ENCODE measurements at places on chromosomes 1 and 21.
A peak's percentile ranks its signal among the peaks of the same experiment; 100 is the strongest.

GRCh38 chr1:51294566-51295184 is 35.7 kb downstream of the TTC39A start:
- DNase-seq: no peak

DNA sequence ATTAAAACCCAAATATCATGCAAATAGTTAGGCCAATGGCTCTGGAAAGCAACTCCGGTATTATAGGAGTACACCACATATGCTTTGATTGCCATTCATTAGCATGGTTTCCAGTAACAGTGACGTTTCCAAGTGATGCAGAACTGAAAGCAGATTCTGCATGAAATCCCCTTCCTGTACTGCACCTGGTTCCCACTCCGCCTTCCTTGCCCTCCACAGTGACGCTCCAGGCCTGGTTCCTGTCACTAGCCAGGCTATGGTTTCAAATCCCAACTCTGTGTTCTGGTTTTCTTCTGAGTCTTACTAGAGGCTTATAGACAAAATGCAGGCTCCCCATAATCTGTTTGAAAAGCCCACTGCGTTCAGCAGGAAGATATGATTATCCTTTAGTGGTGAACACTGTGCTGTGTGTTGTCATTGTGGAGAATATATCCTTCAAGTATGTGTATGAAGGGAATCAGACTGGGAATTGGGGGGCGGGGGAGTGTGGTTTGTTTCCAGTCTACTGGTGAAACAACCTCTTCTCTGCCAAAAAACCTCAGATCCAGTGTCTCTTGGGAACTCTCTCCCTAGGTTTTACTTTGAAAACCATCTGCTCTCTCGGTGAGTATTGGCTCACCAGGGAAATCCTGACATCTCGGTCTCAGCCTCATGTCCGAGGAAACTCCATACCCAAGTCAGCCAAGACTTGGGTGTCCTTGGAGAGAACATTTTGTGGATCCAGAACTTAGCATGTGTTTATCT is 78.7 kb downstream of the TYW3 start:
- peak; percentile 88 for DNase-seq

DNA sequence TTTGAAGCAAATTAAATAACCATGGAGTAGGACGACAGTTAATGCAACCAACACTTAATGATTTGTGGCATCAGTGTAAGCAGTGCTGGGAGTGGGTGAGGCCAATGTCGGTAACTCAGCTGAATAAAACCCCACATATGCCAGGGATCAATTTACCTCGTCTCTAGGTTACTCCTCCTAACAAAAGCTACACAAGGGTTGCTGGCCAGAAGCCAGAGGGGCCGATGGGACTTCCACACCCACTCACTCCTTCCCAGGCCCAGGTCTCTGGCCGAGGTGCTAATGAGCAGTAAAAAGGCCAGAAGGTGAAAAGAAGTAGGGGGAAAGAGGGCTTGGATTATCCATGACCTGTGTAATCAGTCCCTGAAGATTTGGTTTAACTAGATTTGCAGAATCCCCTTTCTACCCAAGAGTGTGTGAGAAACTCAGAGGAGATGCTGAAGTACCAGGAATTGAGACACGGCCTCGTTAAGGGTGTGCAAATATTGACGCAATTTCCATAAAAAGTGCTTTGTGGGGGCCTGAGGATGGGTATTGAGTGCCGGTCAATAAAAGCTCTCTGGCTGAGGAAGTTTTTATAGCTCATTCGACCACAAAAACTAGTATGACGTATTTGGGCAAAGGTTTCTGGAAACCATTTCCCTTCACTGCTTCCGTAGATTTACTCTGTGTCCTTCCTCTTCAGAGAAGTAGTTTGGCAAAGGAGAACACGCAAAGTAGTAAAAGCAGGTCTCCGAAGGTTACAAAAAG is 145.5 kb downstream of the TBX15 start:
- peak; percentile 87 for DNase-seq

- no peak for DNase-seq
Observed at GRCh38 chr1:185139246-185139645, 17.5 kb downstream of the TRMT1L start.

DNA sequence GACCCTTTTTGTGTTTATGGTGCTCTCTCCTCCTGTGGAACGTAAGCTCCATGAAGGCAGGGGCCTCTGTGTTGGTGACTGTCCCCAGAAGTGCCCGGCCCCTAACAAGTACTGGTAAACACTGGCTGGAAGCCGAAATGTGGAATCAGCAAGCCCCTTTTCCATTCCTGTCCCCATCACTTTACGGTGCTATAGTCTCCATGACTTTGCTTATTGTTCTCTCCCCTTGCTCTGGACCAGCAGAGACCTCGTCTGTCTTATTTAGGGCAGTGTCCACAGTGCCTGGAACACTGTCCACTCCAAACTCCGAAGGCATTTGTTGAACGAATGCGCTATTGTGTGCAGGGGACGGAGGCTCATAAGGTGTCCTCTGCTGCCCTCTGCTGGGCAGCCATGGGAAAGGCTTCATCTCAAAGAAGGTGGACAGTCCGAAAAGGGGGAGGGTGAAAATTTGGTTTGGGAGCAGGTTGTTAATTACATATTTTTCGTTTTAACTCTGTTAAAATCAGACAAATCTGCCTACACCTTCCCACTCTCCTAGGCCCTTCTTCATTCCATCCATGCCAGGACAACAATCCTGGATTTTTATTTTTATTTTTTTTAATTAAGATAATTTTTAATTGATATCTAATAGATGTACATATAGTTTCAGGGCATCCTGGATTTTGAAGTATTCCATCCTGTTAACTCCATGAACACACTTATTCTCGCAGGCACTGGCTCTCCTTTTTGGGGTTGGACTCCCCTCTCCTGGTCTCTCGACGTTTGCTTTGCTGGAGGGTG is 115.6 kb downstream of the PGBD5 start:
- DNase-seq: peak; percentile 79

DNA sequence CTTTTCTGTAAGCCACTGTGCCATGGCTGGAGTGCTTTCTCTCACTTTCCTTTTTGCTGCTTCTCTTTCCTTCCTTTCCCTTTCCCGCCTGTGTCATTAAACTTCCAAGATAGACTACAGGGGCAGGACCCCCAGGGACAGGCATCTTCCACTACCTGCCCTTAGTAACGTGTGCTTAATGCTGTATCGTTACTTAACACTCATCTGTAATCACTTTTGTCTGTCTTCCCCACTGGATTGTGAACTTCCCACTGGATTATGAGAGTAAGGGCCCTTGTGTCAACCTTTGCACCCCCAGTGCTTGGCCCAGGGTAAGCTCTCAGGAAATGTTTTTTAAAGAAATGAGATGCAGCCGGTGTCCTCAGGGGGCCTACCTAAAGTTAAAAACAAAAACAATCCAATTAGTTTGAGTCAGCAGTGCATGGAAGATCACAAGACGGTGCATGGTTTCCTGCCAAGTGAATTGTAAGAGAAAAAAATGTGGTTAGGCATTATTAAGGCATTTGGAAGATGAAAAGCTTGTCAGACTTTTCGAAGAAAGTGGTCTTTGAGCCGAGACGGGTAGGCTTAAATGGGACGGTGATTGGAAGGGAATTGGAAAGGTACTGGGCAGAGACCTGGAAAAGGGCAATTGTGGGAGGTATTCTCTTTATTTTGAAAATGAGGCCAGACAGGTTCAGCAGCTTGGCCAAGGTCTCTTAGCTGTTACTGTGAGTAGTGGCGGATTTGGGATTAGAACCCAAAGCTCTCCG is 958 bp downstream of the LYPLAL1 start:
- DNase-seq: no peak

DNA sequence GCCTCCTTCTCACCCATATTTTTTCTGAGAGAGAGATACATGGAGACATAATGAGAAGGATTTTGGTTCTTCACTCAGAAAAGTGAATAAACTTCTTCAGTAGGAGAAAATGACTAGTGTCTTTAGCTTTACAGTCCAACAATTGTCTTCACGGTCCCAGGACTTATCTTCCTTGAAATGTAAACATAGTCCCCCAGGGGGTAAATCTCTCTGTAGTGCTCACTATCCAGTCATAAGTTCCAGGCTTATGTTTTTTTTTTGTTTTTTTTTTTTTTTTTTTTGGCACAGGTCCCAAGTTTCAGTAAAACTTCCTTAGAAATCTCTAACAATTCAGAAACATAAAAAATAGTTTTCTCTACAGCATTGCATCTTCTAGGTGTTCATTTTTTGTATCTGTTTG is 890.2 kb upstream of the B3GALT2 start:
- DNase-seq: no peak

DNA sequence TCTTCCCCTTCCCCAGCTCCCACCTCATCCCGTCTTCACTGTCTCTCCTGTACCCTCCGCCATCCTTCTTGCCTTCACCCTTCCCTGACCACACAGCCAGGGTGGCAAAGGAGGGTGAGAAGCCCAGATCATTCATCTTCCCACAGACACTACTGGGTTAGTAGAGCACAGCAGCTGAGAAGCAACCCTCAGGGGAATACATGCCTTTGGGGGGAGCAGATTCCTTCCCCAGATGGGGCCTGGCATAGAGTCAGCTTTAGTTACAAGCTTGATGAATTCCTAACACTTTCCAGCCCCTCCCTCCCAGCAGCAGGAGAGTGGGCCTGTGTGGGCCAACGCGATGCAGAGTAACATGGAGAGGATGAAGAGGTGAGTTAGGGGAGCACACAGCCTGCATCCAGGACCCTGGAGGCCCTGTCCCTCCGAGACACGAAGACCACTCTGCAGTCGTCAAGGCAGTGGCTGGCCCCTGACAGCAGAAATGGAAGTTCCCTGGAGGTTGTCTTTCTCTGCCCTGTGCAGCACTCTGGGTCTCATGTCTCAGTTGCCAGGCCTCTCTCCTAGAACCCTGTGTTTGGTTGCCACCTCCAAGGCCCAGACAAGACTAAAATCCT is 8.8 kb upstream of the BTG2 start:
- no peak for DNase-seq

DNA sequence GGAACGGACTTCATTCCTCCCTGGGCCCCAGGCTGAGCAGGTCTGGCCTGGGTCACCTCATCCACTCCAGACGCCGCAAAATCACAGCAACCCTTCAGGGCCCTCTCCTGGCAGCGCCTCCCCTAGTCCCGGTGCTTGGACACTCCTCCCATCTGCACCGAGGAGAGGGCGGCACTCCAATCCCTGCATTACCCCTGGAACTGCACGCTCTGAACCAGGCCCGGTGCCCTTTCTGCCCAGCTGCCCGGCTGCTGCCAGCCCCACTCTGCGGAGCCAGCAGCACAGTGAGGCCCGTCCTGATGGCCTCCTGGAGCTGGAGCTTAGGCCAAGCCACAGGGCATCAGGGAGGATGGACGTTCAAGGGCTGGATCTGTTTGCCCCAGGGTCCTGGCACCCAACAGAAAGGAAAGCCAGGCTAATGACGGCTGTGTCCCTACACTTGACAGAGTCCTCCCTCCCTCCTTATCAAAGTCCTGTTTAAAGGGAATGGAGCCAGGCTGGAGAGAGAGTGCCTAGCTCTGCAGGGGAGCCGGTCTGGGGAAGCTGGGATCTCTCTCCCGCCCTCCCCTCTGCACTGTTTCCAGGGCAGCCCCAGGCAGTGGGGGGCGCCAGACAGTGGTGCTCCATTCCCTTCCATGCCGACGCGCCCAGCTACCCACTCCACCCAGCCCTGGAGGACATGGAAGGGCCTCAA is 12.7 kb downstream of the COL6A2 start:
- no peak for DNase-seq

DNA sequence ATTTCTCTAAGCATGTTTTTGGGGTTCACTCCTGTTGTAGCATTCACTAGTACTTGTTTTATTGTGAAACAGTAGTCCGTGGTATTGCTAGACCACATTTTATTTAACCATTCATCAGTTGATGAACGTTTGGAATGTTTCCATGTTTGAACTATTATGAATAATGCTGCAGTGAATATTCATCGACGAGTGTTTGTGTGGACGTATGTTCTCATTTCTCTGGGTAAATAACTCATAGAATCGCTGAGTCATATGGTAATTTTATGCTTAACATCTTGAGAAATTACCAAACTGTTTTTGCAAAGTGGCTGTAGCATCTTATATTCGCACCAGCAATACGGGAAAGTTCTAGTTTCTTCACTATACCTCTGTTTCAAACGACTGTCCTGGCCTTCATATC is 28.0 kb upstream of the KAZN start:
- DNase-seq: no peak

DNA sequence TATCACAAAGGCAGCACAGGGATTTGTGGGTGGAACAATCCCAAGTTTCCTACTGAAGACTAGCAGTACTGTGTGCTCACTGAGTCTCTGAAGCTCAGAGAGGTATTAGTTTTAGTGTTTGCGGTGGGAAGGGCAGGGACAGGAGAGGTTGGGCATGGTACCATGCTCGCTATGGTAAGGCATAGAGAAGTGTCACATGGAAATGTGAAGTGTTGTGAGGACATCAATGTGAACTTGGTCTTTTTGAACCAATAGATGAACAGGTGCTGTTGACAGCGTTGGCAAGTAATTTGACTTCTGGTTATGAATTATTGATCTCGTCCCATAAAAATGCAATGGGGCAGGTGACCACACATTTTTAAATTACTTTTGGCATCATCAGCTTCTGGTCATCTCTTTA is 55.8 kb upstream of the ADAMTS1 start:
- no peak for DNase-seq

GRCh38 chr1:41500781-41501518 is 16.5 kb upstream of the EDN2 start:
- peak; percentile 93 for DNase-seq

DNA sequence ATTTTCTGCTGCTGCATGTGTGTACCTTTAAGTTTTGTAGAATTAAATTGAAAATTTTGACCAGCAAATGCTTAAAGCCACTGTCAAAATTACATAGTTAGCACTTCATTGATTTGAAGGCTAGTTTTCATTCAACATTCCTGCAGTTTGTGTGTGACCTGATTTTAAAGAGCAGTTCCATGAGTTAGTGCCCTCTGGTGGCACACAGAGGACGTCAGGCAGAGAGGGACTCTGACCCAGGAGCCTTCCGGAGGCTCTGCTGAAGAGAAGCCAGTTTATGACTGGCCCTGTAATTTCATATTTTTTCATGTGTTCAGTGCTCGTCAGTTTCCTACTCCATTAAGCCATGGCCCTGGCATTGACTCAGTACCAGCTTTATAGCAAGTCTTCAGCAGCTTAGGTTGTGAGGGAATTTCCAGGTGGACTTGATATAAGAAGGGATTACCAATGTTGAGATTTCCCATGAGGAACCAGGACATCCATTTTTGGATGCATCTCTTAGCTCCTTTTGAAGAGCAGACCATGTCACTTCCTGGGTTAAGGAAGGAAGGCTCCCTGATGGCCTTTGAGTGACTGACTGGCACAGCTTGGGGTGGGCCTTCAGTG is 104.7 kb downstream of the CAMTA1 start:
- DNase-seq: peak; percentile 64

GRCh38 chr1:5659606-5660005 is 332.6 kb downstream of the NPHP4 start:
- DNase-seq: no peak

- no peak for DNase-seq
Observed at GRCh38 chr1:101181930-101182329, 54.9 kb upstream of the S1PR1 start.

Data from NCI-H510A treated with DMSO at 0.1 percent for 48 hours (cell line).